ENCODE measurements at places on chromosomes 6 and 20.
A peak's percentile ranks its signal among the peaks of the same experiment; 100 is the strongest.

DNA sequence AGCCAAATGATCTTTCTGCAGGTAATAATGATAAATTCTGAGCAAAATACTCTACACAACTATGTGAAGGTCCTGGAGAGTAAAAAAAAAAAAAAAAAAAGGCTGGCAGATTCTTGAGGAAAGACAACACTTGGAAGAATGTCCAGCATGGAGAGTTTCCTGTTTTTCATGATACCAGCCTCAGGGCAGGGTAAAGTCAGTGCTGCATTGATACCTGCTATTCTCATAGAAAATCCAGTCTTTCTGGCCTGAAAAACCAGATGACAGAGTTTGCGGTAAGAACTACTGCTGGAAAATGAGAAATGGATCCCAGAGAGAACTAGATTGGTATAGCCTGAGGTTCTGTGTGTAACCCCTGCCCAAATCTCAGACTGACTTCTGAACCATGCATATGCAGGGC is 89.1 kb downstream of the AFG1L start:
- no peak for DNase-seq

- DNase-seq: no peak
Measured at GRCh38 chr6:120354452-120355098, 979.7 kb downstream of the TBC1D32 start.

GRCh38 chr20:62832212-62832922 is 15.5 kb downstream of the COL9A3 start:
- DNase-seq: no peak

DNA sequence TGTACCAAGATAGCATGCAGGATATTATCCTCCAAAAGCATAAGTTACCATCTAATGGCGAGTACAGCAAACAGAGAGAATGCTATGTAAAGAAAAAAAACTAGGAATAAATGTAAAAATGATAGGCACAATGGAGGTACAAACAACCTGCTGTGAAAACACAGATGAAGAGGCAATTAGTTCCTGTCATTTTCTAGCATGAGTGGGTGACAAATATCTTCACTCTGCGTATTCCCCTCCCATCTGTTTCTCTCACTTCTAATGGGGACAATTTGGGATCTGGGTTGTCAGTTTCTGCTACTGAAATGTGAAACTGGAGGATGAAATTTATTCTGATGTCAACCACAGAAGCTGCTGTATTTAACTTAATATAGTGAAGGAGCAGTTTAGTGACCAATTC is 11.7 kb upstream of the PTPRK start:
- DNase-seq: no peak

- no peak for DNase-seq
Measured at GRCh38 chr6:110095101-110095500, 84.4 kb downstream of the WASF1 start.

GRCh38 chr6:46010771-46011170 is 4.9 kb downstream of the CLIC5 start:
- no peak for DNase-seq

- no peak for DNase-seq
Measured at GRCh38 chr6:3231247-3232016, 4.0 kb upstream of the TUBB2B start.

DNA sequence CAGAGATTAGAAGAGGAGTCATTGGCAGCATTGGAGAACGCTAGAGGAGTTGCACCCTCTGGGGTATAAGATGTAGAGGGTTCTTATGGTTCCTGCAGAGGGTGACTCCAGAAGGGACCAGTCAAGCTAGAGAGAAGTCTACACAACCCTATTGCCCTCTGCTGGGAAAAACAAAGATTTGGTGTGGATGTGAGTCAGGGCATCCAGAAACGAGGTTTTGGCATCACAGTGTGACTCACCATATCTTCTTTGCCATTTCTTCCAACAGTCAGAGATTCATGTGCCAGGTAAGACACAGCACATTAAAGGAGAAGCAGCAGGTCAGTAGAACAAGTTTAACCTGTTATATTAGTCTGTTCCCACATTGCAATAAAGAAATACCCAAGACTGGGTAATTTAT is 598.8 kb downstream of the MAFB start:
- no peak for DNase-seq

DNA sequence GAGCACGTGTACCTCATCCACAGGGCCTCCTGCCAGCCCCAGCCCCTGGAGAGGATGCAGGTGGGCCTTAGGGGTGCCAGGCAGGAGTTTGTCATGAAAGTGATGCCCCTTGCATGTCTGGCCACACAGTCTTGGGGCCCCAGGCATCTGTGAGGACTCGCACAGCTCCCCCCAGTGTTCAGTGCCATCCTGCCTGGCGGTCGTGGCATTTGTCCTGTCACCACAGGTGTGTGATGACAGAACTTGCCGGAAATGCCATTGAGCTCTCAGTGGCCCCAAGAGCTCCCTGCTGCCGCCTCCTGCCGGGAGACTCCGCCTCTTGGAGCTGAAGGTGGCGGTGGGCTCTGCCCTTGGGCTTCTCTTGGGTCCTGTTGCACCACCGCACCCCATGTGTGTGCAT is 30.6 kb upstream of the ADRM1 start:
- no peak for DNase-seq

GRCh38 chr20:10970109-10970508 is 296.3 kb upstream of the JAG1 start:
- no peak for DNase-seq

GRCh38 chr20:19849341-19850197 is 91.5 kb downstream of the RIN2 start:
- no peak for DNase-seq

DNA sequence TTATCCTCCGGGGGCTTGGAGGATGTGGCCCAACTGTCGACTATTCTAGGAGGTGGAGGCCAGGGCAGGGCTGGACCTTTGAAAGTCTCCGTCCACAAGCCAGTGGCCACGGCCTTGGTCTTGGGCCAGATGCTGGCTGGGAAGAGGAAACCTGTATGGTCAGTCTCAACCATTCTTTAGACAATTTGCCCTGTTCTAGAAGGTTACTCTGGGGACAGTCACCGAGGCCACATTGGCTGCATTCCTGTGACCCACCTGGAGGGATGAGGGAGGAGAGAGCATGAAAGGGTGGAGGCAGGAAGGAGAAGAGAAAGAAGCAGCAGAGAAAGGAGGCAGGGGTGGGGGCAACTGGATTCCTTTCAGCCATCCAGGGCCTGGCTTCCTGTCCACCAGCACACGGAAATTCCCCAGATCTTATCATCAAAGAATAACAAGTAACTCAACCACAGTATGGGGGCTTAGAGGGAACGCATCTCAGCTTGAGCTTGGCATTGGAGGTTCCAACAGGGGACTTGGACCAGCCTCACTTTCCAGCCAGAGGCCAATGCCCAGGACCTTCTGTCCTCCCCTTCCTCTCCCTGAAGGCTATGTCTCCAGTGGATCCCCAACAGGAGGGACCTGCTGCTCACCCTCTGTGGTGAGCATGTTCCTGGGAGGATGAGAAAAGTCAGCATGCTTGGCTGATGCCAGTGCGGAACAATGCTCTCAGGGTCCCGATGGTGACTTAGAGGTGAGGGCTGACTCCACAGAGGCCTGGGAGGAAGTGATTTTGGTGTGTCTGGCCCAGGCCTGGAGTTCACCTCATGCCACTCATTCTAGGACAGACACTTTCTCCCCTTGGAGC is 30.4 kb downstream of the TGM2 start:
- no peak for DNase-seq

- no peak for DNase-seq
Measured at GRCh38 chr6:158919865-158920264, 80.1 kb downstream of the RSPH3 start.

DNA sequence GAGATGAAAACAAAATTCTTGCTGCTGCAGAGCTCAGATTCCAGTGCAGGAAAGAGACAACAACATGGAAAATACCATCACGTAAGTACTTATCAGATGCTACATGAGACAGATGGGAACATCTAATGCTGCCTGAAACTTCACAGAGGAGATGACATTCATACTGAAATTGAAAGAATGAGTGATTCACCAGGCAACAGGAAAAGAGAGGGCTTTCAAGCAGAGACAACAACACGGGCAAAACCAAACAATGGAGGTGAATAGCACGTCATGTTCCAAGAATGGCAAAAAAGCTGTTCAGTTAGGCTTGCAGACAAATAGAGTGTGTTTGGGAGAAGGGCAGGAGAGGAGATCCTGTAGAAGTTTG is 39.3 kb downstream of the GTF2H5 start:
- DNase-seq: no peak

DNA sequence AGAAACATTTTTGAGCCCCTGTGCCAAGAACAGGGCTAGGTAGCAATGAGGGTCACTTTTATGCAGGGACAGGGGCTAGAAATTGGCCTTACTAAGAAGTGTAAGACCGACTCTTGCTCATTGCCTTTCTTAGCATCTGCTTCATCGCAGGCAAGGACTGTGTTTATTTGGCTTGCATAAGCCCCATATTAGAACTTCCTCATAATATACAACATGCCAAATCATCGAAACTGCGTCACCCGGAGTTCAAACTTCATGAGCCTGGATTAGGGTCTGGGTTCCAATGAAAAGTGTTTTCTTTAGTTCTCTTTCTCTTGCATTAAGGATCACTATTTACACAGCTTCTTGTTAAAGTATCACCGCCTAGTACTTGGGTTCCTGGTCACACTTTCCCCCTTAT is 977 bp upstream of the SMAP1 start:
- no peak for DNase-seq

DNA sequence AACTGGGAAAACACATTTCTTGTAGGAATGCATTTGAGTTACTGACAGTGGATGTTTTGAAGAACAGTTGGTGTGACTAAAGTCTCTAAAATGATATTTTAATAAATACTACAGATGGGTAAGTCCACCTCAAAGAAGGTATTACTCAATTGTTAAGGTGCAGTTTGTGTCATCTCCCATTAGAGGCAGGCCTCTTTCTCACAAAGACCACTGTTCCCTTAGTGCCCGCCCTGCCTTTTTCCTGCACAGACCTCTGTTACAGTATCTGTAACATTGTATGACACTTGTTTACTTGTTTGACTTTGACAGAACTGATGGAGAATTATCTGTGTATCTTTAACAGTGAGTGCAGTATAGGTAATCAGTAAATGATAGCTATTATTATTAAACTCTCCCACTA is 5.2 kb upstream of the CRIP3 start:
- DNase-seq: no peak

DNA sequence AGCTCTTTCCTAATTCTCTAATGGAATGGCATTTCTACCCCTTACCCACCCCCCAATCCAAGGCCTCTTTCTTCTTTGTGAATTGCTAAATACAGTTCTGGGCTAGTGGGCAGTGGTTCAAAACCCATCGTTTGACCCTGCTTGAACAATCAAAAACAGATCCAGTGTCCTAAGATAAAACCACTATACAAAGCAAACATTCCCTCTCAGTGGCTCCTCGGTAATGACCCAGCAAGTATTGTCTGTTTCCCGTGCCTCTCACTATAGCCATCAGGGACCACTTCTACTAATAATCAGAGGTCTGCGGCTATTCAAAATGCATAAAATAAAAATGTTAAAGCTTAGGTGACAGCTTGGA is 143.5 kb upstream of the AKAP12 start:
- DNase-seq: no peak

GRCh38 chr20:47991875-47992488 is 206.7 kb upstream of the SULF2 start:
- DNase-seq: no peak

DNA sequence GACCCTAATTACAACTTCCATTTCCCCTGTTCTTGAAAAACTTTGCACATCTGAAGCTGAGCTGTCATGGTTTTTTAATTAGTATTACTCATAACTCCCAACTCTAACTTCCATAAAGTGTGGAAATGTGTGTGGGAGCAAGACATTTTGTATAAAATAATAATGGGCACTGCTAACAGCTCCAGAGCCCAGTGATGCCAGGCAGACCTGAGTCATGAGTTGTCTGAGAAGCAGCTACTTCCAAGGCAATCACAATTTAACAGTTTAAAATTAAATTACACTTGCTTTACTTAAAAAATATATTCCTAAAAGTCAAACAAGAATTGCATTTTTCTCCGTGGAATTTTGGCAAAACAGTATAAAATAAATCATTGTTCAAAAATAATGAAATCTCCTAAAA is 6.4 kb downstream of the SLC2A12 start:
- DNase-seq: no peak

GRCh38 chr6:52346503-52346902 is 15.4 kb upstream of the PAQR8 start:
- no peak for DNase-seq

- no peak for DNase-seq
Measured at GRCh38 chr6:119908157-119908556, 558.6 kb upstream of the MAN1A1 start.

GRCh38 chr20:53623134-53623453 is 29.5 kb upstream of the ZNF217 start:
- DNase-seq: no peak

- no peak for DNase-seq
Measured at GRCh38 chr6:70363741-70364493, 49.4 kb upstream of the FAM135A start.

DNA sequence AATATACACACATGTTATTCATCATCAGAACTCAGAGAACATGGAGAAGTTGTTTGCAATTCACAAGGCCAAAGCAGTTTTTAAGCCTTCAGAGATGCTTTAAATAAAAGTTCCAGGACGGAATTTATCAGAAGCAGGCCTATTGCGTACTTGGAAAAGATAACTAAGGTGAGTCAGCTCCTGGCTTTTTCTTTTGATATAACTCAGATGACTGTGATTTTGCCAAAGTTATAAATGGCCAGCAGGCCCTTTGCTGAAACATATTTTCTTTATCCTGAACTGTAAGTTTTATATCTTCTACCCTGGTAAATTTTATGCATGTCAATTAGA is 55.0 kb upstream of the PLCB1 start:
- DNase-seq: no peak

- no peak for DNase-seq
Measured at GRCh38 chr6:36907781-36908180, 22.0 kb downstream of the C6orf89 start.

GRCh38 chr6:116105247-116105646 is 4.6 kb downstream of the NT5DC1 start:
- DNase-seq: no peak

- DNase-seq: peak; percentile 8
Measured at GRCh38 chr6:5135788-5136376, 50.7 kb downstream of the PPP1R3G start.

GRCh38 chr20:62805711-62806382 is 1.2 kb downstream of the OGFR start:
- no peak for DNase-seq

- no peak for DNase-seq
Measured at GRCh38 chr6:43699564-43700186, 12.1 kb upstream of the MRPS18A start.

DNA sequence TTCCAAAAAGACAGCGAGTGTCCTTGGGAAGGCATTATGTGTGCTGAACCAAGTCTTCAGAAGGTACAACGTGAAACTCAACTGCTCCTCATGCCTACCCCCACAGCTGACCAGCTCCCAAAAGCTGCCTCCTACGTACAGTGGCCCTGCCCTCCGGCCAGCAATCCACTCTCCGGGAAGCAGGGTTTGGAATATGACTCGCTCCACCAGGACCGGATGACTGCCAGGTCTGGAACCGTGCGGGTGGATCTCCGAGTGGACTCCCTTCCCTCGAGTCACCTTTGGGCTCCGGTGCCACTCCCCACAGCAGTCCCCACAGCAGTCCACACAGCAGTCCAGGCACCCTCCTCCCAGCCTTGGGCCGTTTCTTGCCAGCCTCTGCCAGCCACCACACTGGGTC is 4.3 kb downstream of the ZBTB46 start:
- no peak for DNase-seq
